ENCODE measurements at places on chromosomes 1 and 21.

DNA sequence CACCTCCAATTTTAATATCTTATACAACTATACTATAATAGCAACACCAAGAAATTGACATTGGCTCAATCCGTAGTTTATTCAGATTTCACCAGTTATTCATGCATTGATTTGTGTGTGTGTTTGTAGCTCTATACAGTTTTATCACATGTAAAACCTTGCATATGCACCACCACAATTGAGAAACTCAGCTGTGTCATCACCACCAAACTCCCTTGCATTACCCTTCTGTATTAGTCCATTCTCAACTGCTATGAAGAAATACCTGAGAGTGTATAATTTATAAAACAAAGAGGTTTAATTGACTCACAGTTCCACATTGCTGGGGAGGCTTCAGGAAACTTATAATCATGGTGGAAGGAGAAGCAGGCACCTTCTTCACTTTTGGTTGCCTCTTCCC is 162.1 kb downstream of the PATJ start:
- no peak for DNase-seq

GRCh38 chr1:38872401-38873026 is 634 bp downstream of the MYCBP start:
- DNase-seq: no peak

DNA sequence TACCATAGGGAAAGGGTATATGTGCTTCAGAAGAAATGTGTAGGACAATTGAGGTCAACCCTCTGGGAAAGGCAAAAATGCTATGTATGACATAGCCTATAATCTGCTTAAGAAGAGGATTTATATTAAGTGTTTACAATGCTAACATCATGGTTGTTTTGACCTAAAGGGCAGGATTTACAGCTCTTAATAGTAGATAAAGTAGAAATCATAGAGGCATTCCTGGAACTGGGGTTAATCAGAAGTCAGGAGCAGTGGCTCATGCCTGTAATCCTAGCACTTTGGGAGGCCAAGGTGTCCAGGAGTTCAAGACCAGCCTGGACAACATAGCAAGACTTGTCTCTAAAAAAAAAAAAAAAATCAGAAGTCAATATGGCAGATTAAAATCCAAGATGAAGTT is 8.7 kb upstream of the RPL11 start:
- DNase-seq: no peak

DNA sequence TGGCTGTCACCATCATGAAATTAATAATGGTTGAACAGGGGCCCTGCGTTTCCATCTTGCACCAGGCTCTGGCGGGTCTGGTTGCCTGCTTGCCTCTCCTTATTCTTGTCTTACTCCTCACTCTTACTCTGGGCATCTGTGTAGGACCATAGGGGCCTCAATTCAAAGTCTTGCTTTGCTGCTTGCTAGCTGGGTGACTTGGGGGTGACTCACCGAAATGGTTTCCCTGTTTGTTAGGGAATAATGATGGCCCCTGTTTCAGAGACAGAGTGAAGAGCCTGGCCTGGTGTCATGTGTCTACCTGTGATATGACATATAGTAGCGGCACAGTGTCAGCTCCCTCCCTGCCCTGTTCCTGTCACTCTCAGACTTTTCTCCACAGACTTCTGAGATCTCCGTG is 24.6 kb downstream of the KCNC4 start:
- DNase-seq: no peak

DNA sequence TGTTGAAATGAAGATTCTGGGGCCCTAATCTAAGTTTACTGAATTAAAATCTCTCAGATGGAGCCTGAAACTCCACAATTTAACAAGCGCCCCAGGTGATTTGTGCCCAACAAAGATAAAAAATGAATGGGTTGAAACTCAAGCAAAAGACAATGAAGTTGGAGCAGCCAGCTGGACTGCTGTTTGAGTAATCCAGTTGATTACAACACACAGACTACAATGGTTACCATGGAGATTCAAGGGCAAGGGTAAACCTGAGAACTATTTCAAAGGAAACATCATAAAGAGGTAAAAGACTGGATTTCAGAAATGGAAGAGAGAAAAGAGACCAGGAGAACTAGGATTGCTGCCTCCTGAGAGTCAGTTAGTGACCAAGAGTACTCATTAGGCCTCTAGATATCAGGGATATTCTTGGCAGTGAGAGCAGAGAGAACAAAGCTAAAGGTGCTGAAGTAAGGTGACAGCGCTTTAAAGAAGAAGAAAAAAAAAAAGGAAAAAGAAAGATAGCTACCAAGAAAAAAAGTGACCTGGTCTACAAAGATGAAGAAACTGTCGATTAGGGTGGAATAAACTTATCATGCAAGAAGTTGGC is 44.5 kb downstream of the LRRC53 start:
- DNase-seq: no peak

DNA sequence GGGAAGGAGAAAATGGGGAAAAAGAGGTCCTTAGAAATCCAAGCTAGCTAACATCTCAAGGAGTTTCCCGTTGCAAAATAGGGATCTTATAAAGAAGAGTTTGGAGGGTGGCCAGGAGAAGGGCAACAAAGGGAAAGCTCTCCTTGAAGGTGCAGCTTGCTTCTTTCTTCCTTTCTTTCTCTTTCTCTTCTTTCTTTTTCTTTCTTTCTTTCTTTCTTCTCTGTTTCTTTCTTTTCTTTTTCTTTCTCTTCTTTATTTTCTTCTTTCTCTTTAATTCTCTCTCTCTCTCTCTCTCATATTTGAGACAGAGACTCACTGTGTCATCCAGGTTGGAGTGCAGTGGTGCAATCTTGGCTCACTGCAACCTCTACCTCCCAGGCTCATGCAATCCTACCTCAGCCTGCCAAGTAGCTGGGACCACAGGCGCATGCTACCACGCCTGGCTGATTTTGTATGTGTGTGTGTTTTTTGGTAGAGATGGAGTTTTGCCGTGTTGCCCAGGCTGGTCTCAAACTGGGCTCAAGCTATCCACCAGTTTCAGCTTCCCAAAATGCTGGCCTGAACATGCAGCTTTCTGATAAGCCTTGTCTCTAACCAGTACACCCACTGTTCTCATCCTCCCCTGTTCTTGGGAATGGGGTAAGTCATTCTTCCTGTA is 44.4 kb downstream of the RNF11 start:
- DNase-seq: no peak

DNA sequence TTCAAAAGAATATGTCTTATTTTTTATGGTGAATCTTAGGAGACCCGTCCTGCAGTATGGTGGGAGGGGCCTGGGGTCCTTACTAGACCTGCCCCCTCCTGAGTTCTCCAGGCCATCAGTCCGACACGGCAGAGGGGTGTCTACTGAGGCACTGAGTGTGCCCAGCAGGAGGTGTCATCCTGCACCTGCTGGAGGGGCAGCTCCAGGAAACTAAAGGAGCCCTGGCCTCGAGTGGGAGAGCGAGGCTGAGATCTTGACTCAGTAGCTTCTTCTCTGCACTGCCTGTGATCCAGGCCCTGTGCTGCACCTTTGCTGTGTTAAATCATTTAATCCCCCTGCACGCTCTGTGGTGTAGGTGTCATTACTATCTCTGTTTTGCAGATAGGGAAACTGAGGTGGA is 587.7 kb downstream of the PTPRU start:
- DNase-seq: no peak

DNA sequence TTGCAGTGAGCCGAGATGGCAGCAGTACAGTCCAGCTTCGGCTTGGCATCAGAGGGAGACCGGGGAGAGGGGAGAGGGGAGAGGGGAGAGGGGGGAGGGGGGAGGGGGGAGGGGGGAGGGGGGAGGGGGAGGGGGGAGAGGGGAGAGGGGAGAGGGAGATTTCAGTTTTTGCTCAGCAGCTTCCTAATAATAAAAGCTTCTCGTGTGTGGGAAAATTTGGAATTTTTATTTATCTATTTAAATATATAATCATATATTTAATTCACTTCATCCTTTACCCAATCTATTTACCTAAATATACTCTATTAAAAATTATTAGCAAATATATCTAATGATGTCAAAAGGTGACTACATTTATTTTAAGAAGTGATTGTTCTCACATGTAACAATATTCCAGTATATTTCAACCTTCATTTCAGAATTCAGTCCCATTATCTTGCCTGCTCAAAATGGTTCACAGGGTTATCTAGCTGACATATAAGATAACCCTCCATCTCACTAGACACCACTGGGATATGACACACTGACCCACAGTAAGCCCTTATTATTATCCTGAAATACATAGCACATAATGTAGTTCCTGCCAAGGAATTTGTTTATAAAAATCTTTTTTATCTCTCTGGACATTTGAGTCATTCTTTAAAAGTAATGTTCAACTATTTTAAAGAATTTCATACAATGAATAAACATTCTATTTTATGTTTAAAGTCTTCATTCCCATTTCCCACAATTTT is 105.9 kb downstream of the GPATCH2 start:
- DNase-seq: no peak

Measured in activated CD4-positive, alpha-beta T cell treated with anti-CD3 and anti-CD28 coated beads for 24 hours (primary cell).